ENCODE measurements at places on chromosomes 6 and 20. TPM values are rescaled to one million over a fixed set of nuclear protein-coding genes. Genes with fewer than 3 reads are reported as not detected.

Gene RAB23
- 0.53 TPM for polyA plus RNA-seq

Gene IRAK1BP1
- polyA plus RNA-seq = 1.8 TPM

Gene IPCEF1
- polyA plus RNA-seq = 83.4 TPM

Gene MTFR2
- 1.0 TPM for polyA plus RNA-seq

Gene CDH4
- polyA plus RNA-seq = 0.07 TPM
